Esophagus squamous epithelium (tissue), 5 donors: ENCODE measurements at places on chromosomes 7 and 10.

DNA sequence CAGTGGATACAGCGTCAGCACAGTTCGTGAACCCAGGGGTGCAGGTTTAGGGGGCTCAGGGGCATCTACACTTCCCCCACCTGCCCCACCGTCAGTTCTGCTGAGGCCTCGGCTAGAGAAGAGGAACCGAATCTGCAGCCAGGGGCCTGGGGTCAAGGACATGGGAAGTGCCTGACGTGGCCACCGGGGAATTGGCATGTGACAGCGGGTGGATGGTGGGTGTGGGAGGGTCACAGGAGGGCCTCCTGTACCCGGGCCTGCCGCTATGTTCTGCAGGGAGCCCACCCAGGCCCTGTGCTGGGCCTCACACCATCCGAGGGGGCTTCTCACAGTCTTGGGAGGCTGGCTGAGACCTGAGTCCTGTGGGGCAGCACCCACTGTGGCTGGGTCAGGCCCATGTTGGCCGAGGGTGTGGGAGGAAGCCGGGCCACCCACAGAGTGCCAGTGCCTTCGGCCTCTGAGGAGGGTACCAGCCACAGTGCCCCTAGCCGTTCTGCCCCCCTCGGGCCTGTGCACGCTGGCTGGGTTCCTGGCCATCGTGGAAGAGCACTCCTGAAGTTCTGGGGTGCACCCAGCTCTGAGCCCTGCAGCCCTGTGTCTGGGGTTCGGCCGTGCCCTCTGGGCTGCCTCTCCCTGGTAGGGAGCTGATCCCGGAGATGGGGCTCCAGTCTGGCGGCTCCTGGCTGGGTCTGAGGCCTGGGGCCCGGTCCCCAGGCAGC lies 5.9 kb downstream of the TTYH3 start:
- peak; percentile 38 for DNase-seq

DNA sequence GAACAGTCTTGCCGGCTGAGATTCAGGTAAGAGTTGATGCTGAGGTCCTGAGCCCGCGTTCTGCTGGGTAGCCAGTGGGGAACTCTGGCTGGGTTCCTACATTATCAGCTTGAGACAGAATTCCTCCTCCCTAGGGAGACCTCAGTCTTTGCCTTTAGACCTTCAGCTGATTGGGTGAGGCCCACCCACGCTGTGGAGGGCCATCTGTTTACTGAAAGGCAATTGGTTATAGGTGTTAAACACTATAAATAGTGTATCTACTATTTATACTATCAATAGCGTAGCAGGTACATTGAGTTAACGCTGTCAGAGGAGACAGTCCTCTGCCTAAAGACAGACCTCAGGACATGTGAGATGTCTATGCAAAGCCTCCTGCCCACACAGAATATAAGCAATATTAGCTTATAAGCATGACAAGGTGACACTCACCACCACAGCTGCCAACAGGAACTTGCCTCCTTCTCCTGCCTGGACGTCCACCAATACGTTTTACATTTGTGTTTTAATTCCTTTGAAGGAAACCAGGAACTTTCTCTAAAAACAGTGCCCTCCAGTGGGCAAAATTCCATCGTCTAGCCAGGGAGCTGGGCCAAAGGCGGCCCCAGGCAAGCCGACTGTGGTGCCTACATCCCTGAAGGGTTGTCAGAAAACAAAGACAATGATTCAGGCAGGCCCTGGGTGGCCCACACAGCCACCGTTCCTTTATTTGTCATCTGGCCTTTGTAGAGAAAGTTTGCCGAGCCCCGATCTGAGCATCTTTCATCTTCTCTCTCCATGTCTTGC lies 58.8 kb downstream of the INSIG1 start:
- DNase-seq = no peak

DNA sequence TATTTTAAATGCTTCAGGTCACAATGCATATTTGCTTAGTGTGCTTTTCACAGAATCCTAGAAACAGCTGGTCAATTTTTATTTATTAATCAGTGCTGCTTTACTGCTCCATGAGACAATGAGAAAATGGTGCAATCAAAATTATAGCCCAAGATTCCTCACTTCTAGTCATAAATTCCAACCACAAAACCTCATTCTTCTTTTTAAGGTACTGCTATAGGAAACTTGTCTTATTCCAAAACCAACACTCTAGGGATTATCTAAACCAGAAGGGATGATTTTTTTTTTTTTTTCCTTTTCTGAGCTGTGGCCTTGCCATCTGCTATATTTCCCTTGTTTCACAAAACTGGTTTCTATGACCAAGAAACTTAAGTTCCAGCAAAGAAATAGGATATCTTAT lies 64.0 kb upstream of the SEMA3A start:
- no peak for DNase-seq

- DNase-seq = no peak
These were observed 36.6 kb downstream of the RAB18 start for GRCh38 chr10:27540672-27541071.

GRCh38 chr10:51937308-51938140 lies 238.1 kb upstream of the CSTF2T start:
- no peak for DNase-seq

DNA sequence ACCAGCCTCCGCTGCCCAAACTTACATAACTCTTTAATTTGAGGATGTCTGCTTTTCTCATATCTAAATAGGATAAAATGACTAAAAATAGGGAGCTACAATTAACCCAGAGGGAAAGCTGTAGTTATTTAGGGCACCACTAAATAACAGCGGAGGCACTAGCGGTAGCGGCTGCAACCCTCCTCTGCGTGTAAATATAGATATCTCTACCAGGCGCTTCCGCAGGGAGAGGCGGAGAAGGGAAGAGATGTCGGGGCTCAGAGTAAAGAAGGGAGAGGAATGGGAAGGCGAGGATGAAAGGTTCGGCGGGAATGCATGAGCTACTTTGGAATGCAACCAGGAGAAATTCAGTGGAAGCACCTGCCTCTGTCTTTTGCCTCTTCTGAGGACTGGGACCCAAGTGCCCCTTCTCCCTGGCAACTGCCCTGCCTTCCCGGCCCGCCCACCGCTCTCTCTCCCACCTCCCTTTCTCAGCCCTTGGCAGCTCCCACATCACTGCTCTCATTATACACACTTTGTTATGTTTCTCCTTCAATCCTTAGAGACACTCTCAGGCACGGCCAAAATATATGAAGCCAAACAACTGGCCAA lies 698.3 kb downstream of the PARD3 start:
- no peak for DNase-seq

DNA sequence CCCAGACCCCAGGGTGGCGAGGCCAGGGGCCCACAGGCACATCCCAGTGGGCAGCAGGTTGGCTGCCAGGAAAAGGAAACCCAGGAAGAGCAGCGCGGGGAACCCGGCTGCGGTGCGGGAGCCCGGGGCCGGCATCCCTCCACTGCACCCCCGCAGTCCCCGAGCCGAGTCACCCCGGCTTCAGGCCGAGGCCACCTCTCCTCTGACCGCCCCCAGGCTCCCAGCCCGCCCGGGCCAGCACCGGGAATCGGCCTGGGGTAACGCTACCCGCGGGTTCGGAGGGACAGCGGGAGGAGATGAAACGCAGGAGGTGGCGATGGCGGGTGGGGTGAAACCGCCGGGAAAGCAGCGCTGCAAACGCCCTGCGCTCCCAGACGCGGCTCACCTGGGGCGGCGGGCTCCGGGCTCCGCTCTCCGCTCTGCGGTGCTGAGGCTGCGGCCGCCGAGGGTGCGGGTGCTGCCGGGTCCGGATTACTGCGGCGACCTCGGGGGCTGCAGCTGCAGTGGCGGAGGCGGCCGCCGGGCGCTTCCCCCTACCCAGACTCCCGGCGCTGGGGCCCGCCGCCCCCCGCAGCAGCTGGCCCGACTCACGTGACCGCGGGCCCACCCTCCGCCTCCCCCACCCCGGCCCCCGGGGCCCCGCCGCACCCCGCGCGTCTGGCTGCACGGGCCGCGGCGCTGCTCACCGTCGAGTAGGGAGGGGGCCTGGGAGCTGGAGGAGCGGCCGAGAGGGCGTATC lies at the start of gene SCRN1:
Gene SCRN1, minus strand, starts transcription at position 545 of the 739 bp plus-strand sequence. CDS start 20,734 bp downstream, outside the sequence.
- DNase-seq = no peak

DNA sequence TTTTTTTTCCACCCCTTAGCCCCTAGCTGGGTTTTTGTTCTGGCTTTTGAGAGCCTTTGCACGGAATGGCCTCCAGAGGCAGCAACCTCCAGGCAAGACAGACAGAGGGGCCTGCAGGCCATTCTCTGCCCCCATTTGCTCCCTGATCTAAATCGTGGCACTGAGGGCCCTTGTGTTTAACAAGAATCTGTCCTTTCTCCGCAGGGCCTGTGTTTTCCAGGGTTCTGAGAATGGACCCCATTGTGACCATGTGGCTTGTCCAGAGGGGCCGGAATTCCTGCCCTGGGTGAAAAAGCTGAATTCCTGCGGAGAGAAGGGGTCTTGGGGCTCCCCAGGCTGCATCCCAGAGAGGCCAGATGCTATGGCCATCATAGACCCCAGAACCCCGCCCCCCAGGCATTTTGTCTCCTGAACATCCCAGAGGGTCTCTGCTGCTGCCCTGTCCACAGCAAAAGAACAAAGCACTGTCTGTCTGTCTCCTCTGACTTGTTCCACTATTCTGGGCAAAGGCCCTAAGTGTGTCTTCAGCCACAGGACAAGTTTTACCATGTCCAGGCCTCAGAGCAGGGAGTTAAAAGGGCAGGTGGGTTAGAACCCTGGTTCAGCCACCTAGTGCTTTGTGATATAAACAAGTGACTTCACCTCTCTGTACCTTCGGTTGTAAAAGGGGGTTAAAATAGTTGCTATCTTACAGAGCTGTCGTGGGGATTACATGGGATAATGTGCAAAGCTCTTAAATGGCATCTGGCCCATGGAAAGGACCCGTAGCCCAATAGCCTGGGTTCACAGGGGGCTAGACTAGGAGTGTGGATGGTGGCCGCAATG lies 155.6 kb downstream of the SH3PXD2A start:
- no peak for DNase-seq

- DNase-seq = no peak
These were observed 165.2 kb upstream of the PPP1R3A start for GRCh38 chr7:114084002-114084471.

DNA sequence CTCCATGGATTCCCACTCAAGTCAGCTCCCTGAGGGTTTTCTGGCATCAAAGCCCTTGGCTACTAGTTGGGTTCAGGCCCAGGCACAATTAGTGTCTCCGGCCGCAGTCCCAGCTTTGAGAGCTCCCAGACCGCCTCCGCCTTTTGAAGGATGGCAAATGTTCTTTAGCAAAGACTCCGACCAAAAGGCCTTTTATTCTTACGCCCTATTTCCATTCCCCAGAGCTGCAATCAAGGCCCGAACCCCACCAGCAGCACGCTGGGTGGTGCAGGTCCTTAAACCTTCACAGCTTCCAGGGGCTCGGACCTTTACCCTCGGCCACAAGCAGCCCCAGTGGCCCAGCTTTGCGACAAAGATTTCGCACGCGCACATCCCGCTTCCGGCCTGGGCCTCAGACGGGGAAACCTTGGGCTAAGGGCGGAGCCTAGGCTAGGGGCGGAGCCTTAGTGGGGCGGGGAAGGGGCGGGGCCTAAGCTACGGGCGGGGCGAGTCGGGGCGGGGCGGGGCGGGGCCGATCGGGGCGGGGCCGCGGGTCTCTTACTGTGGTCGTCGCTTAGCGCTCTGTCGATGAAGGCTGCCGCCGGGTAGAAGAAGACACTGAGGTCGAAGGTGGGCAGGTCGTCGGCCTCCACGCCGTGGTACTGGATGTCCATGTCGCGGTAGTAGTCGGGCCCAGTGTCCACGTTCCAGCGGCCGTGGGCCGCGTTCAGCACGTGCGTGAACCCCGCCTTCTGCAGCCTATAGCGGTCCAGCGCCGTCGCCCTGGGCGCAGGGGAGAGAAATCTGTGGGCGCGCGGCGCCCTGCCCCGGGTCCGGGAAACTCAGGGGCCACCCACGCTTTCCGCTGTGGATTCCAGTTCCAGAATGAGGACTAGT lies 68.0 kb upstream of the SAMD8 start:
- no peak for DNase-seq

GRCh38 chr10:132186488-132187429 lies at the start of gene DPYSL4:
Gene DPYSL4, plus strand, starts transcription at chr10:132186948. Its CDS starts 116 bp downstream, at chr10:132187064.
- no peak for DNase-seq

DNA sequence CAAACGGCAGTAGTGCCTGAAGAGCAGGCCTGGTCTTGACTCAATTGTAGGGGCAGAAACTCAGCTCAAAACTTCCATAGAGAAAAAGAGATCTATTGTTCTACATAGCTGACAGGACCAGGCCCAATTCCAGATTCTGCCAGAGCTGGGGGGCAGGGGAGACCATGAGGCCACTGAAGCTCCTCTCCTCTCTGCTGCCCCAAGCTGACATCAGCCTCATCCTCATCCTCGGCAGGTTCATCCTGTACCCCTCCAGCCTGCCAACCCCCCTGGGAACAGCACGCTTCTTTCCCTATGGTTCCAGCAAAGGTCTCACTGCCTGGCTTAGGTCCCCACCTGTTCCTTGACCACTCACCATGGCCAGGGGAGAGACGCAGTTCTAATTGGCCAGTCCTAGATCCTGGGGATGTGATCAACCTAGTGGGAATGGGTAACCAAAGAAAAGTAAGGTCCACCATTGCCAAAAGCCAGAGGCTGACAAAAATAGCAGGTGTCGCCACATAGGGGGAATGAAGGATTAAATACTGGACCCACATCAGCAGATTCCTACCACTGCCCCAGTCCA lies 42.9 kb downstream of the CCDC3 start:
- DNase-seq = no peak

GRCh38 chr7:141071260-141071854 lies 2.5 kb upstream of the TMEM178B start:
- no peak for DNase-seq

GRCh38 chr10:31075434-31075833 lies 43.8 kb upstream of the ZNF438 start:
- no peak for DNase-seq

DNA sequence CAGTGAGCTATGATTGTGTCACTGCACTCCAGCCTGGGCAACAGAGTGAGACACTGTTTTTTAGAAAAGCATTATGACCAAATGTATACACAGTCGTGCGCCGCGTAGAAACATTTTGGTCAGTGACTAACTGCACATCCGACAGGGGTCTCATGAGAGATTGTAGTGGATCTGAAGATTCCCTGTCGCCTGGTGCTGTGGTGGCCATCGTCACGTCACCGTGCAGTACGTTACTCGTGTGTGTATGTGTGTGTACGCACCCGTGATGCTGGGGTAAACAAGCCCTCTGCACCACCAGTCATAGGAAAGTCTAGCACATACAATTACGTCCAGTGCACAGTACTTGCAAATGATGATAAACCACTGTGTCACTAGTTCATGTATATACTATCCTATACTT lies 109.4 kb downstream of the ELFN1 start:
- no peak for DNase-seq

GRCh38 chr10:51629934-51630639 lies 69.3 kb downstream of the CSTF2T start:
- DNase-seq = no peak

GRCh38 chr10:60141896-60142559 lies 235.7 kb upstream of the CCDC6 start:
- no peak for DNase-seq

DNA sequence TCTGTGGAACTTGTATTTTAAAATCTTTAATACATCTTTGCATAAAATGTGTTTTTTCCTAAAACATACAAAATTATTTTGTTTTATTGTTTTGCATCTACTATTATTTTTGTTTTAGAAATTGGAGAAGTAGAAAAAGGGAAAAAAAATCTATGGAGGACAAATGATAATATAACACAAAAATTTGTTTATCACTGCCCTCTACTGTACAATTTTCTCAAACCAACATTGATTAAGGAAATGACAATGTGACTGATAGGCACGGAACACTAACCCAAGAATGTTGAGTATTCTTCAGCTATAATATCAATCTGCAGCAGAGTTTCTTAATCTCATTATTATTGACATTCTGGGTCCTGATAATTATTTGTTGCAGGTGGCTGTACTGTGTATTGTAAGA lies 9.5 kb upstream of the ING3 start:
- DNase-seq = no peak
